NCI-H774 (cell line): ENCODE measurements at places on chromosomes 12 and 14.

GRCh38 chr14:66824251-66824650 lies 316.3 kb downstream of the GPHN start:
- DNase-seq: no peak

DNA sequence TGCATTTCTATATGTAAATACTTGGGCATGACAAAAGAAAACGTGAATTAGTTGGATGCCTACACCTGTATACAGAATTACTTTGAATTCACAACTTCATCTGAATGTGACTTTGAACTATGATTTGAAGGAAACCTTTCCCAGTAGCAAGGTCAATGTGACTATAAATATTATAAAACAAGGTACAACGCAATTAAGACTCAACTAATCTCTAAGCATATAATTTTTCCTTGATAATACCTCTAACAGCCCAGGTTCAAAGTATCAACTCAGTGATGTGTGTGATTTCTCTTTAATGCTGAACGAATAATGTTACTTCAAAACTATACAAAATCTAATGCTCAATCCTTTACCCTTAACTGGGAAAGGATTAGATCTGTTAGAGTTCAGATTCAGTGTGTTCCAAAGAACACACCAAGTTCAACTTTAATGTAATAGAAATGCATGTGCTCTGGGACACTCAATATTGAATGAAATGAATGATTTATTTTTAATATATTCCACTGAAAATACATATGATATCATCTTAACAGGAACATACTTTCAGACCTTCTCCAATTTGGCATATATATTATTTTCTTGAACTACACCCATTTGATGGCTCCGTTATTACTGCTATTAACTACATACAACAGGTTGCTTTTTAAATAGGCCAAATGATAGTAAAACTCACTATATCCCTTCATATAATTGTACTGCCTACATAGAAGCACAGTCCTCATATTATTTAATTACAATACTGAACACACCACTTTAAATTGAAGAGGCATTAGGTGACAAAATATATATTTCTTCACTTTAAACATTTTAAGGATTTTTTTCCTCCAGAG lies 40.1 kb upstream of the MTERF2 start:
- DNase-seq: no peak

- no peak for DNase-seq
These were observed 138.4 kb downstream of the ATP23 start for GRCh38 chr12:58079806-58080205.

GRCh38 chr12:96402061-96402460 lies 1.8 kb upstream of the CDK17 start:
- peak; percentile 38 for DNase-seq

- no peak for DNase-seq
These were observed 258.7 kb upstream of the BTG1 start for GRCh38 chr12:92404259-92404894.

GRCh38 chr14:104517867-104518266 lies 61.7 kb upstream of the C14orf180 start:
- no peak for DNase-seq
